CD8-positive, alpha-beta T cell (primary cell): ENCODE measurements at places on chromosomes 12 and 14.

DNA sequence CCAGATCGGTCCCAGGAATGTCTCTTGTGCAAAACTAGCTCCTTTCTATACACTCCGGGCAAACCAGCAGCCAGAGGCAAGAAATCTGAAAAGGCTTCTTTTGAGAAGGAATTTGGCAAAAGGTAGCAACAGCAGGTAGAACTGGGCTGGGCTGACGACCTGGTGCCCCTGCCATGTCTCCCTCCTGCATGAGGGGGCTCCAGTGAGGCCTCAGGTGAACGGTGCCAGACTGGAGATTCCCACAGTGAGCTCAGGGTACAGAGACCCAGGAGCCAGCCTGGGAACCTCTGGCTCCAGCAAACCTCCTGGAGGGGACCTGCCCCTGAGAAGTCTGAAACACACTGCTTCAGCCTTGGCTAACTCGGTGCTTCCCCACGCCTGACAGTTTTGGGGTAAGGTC is 10.8 kb downstream of the ITPK1 start:
- DNase-seq: no peak

DNA sequence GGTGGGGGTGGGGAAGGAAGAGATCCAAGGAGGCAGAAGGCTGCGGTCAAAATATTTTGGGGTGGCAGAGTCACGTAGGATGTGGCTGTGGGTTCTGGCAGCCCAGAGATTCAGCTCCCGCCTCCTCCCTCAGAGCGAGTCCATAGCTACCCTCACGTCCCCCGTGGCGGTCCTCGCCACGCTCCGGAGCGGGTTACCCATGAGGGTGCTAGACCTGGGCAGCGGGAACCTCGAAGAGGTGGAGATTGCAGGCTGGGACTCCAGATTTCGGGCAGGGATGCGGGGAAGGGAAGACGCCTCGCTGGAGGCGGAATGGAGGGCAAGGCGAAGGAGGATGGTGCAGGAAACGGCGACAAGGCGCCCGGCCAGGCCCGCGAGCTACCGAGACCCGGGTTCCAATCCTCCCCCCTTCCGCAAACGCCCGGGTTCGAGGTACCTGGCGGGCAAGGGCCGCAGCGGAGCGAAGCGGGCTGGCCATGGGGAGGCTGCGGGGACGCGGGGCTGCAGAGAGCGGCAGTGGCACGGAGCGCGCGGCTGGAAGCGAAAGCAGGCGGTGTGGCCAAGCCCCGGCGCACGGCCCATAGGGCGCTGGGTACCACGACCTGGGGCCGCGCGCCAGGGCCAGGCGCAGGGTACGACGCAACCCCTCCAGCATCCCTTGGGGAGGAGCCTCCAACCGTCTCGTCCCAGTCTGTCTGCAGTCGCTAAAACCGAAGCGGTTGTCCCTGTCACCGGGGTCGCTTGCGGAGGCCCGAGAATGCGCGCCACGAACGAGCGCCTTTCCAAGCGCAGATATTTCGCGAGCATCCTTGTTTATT is 46.2 kb downstream of the BCAT1 start:
- DNase-seq: no peak

GRCh38 chr12:47758834-47759690 is at the start of gene RAPGEF3:
RAPGEF3 (minus strand) TSS chr12:47758880; CDS start chr12:47758556, 324 bp downstream.
- peak; percentile 81 for DNase-seq

DNA sequence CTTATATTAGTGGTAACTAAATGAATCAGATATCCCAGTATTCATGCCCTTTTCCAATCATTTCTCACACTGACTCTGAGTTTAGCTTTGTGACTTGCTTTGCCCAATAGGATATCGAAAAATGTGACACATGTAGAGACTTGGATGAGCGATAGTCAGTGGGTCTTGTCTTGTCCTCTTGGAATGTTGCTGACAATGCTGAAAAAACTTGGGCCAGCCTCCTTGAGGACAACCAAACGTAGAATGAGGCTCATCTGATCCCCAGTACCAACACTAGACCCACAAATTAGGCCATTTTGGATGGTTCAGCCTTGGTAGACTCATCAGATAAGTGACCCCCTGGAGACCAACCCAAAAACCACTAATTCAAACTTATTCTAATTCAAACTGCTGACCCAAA is 351.0 kb downstream of the GRIN2B start:
- DNase-seq: no peak

- DNase-seq: no peak
Observed at GRCh38 chr12:106889326-106889725, 66.4 kb upstream of the TMEM263 start.

DNA sequence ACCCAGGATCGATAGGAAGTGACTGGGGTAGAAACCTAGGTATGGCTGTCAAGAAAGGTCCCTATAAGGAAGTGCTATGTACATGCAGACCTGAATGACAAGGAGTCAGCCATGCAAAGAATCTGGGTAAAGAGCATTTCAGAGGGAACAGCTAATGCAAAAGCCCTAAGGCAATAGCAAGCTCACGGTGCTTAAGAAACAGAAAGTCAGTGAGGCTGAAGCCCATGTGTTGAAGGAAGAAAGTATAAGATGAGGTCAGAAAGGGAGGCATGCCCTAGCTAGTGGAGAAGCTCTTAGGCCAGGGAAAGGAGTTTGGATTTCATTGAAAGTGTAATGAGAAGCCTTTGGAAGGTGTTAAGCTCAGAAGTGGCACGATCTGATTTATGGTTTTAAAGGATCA is 6.0 kb upstream of the ADCY6 start:
- DNase-seq: no peak

- DNase-seq: no peak
Observed at GRCh38 chr12:67442347-67442841, 173.2 kb downstream of the CAND1 start.

DNA sequence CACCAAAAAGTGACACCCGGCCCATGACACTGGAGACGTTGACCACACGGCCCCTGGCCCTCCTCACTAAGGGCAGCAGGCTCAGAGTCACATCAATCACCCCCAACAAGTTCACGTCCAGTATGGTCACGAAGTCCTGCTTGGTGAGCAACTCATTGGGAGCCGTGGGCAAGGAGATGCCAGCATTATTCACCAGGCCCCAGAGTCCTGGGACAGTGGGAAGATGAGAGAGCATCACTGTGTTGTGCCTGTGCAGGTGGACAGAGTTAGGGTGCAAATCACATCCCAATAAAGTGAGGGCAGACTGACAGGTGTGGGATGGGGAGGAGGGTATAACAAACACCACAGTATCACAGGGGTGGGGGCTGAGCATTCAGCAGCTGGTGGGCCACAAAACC is 2.5 kb downstream of the RDH16 start:
- DNase-seq: peak; percentile 2

DNA sequence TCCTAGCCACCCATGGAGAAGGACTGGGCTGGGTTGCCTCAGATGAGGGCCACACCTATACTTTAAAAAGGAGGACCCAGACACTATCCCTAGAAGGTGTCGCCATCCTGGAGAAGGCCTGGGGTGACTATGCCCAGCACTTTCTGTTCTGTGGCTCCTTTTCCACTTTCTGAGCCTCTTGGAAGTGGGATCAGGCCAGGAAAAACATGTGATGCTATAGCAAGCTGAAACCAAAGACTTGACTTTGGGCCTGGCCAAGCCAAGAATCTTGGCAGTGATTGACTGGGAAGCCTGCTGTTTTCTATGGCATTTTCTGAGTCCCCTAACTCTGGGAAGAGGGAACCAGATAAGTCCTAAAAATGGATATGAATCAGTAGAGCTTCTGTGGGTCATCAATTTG is 332.3 kb downstream of the ZFP36L1 start:
- no peak for DNase-seq

DNA sequence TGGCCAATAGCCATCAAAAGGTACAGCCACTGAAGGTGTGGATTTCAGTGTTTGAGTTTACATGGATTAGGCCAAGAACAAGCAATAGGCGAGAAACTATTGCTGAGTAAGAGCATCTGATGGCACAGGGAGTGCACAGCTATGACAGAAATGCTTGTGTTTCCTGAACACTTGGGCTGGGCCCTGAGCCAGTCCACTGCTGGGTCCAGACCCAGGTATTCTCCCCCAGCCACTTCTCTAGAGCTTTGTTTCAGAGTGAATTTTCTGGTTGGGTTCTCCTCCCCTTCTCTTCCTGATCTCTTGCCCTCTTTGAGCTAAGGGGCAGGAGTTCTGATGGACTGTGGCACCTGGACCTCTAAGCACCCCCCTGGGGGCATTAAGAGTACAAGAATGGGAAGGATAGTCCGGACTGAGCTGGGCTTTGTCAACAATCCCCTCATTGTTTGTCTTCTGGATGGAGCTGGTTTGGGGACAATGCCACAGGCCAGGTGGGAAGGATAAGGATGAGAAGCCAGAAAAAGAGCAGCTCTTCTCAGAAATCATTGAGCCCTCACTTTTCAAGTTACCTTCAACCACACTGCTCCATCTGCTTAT is 8.3 kb downstream of the HOXC5 start:
- no peak for DNase-seq
